ENCODE measurements at places on chromosomes 16 and 17.

DNA sequence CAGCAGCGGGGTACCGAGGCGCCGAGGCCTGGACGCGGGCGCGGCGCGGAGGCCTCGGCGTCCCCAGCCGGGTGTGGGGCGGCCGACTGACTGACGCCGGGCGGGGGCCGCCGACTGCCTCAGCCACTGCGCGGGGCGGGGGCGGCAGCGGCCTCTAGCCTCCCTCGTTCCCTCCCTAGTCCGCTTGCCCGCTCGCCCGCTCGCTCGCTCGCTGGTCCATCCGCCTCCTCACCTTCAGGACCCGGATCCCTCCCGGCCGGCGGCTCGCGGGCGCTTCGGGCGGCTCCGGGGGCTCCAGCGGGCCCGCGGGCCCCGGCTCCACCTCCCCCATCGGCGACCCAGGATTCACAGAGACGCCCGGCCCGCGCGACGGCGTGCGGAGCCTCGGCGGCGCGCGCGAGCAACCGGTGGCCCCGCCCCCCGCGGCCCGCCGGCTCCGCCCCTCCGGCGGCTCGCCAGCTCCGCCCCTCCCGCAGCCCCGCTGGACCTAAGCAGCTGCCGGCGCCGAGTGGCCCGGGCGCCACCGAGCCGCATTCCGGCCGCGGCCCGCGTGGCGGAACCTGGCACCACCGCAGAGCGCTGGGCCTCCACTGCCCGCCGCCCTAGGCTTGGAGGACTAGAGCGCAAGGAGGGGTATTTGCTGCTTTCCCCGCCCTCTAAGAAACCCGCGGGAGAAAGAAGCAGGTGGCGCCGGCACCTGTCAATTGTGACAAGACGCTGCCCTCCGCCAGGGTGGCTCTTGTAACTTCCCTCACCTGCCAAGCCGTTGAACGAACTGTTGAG is 773 bp downstream of the PHLPP2 start:
- DNase-seq: peak; percentile 77

GRCh38 chr16:89246903-89247733 is 29.6 kb downstream of the ZNF778 start:
- peak; percentile 90 for DNase-seq

DNA sequence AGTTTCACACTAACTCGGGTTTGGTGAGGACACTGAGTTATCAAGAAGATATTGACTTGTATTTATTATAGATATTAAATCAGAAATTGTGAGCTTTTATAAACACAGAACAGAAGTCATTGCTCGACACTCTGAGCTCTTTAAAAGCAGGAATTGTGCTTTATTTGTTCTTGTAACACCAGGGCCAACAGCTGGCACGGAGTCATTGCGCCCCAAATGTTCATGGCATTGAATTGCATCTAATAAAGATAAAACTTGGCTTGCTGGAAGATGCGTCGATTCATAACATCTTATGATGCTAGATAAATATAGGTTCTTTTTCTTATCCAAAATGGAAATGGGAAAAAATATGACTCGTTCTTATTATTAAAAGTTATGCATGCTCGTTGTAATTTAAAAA is 11.8 kb upstream of the MLYCD start:
- peak; percentile 63 for DNase-seq

DNA sequence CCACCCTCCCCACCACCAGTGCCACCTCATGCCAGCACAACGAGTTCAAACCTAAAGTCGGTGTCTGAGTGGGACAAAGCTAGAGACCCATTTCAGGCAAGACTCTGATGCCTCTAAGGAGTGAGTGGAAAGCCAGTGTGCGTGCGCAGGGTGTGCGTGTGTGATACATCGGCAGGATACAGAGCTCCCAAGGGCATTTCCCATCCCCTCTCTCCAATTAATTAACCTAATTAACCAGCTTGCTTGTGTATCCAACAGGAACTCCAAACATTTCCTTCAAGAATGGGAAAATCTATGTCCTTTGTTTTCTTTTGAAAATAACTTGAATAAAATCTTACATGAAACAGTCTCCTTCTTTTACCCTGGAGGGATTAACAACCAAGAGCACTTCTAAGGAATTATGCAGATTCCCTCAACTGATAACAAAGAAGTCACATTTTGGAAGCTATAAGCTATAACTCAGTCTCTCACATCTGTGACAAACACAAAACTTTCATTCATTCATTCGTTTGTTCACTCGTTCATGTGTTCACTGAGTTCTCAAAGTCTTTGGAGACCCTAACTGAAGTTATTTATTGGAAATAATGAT is 9.9 kb downstream of the ATPAF2 start:
- DNase-seq: no peak

GRCh38 chr17:30095507-30096244 is 20.9 kb upstream of the NSRP1 start:
- DNase-seq: peak; percentile 28

DNA sequence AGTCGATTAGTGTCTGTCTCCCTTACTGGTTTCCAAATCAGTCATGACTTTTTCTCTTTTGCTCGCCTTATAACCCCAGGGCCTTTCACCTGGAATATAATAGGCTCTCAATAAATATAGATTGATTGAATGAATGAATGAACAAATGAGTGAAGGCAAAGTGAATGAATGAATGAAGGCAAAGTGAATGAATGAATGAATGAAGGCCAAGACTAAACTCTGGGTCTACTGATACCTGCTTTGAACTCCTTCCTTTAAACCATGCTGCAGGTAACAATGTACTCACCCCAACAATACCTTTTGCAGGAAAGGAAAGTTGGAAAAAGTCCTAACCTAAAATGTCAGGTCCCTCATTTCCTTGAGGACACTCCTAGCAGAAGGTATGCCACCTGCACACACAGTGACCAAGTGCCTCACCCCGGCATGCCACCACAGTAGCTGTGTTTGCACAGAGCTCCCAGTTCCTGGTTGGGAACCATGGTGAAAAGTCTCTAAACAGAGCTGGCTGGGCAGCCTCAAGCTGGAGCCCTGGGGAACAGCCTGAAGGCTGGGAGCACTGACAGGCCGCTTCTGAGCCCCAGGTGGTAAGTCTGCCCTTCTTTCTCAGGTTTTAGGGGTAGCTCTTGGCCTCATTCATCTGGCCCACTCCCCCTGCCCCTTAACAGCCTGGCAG is 42.7 kb upstream of the ANKFN1 start:
- DNase-seq: no peak

DNA sequence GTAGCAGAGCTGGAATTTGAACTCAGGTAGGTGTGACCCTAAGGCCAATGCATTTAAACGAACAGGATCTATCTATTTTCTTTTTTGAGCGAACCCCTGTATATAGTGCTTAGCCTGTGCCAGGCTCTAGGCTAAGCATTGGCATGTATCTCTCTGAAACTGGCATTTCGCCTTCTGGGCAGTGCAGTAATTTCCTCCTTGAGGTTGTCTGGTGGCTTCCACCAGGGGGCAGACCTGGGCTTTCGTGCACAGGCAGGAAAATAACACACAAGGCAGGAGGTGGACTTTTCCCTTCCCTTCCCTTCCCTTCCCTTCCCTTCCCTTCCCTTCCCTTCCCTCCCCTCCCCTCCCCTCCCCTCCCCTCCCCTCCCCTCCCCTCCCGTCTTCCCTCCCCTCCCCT is 34.4 kb upstream of the PRKCB start:
- DNase-seq: peak; percentile 77

DNA sequence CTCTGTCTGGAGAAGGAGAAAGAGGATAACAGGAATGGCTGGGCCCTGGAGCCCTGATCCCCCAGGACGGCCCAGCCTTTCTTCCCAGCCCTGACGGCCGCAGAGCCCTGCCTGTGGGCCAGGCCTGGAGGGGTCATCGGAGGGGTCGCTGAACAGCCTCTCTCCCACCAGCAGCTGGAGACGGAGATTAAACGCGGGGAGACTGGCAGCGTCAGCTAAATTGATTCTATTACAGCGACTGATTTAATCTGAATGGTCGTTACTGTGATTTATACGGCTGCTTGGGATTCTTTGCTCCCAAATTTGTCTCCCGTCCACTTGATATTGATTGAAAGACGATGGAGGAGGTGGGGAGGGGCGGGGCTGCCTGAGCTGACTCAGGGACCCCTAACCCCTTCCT is 7.1 kb upstream of the CDH15 start:
- DNase-seq: no peak

GRCh38 chr16:67150833-67151396 is at the start of gene B3GNT9:
Gene B3GNT9 (minus strand): TSS chr16:67150998. CDS start chr16:67150485, 513 bp downstream.
- DNase-seq: peak; percentile 75

- no peak for DNase-seq
These were observed 17.9 kb downstream of the MYO1C start for GRCh38 chr17:1474402-1475189.

DNA sequence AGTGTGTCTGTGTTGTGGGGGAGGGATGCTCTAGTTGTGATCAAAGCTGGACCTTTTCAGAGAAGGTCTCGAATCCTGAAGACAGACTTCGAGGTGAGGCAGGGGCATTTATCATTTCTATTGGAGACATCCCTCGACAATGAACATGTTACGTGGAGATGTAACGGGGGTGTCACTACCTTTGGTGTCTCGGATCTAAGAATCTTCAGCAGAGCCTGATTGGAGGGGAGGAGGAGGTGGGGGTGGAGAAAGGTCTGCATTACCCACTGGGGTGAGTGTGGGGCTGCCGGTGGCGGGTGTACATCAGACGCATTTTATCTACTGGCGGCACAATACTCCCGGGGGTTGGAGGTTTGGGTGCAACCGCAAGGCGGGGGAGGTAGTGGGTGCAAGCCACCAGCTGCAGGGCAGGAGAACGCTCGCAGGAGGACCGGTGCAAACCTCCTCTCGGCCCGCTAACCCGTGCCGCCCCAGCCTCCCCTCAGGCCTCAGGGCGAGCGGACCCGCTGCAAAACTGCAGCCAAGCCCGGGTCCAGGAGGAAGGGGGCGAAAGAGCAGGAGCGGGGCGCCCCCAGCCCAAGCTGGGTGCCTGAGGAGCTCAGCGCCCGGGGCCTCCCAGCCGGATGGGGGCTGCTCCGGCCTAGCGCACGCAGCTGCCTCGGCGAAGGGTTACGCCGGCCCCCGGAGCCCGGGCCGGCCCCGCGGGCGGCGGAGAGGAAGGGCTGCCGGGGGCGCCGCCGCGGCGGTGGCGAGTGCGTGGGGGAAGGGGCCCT is 735 bp downstream of the ZNF652 start:
- DNase-seq: peak; percentile 45

DNA sequence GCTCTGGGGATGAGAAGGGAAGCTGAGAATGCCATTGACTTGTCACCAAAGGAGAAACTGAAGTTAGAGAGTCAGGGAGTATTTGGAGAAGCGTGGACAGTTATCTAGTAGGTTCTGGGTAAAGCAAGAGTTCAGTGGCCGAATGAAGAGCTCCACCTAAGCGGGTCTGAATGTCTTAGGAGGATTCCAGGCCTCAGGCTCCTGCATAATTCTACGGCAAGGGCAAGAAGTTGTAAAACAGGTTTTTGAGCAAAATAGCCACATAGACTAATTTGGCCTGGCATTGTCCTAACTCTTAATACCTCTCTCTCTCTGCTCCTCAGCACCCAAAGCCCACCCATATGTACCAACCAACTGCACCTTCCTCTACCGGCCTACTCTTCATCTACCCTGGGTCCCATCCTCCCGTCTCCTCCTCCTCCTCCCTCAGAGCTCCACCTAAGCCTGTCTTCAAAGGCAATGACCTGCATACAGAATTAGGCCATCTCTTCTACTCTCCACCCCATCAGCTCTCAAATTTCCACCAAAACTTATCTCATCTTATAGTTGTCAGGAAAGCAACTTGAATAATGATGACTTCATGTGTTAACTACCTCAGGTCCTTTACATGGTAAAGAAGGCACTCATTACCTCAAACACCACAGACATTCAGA is 42.0 kb upstream of the KCNJ2 start:
- no peak for DNase-seq

DNA sequence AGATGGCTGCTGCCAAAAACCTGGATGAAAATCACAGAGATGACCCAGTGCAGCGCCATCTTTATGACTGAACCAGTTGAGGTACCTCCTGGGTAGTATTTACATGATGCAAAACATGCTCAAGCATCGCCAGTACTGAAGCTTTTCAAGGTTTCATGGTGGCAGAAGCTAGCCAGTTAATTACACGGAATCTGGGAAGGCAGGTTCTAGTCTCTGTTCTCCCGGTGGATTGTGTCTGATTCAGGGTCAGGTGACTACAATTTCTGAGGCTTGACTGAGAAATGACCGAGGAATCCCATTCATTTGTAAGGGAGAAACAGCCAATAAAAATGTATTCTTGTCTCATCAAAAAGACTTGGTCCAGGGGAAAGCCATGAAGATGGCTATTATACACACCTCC is 209.1 kb downstream of the SLC39A11 start:
- no peak for DNase-seq

GRCh38 chr17:39659279-39660010 is 5.7 kb upstream of the TCAP start:
- peak; percentile 20 for DNase-seq

- DNase-seq: no peak
These were observed 25.1 kb upstream of the CCNF start for GRCh38 chr16:2404099-2404498.

DNA sequence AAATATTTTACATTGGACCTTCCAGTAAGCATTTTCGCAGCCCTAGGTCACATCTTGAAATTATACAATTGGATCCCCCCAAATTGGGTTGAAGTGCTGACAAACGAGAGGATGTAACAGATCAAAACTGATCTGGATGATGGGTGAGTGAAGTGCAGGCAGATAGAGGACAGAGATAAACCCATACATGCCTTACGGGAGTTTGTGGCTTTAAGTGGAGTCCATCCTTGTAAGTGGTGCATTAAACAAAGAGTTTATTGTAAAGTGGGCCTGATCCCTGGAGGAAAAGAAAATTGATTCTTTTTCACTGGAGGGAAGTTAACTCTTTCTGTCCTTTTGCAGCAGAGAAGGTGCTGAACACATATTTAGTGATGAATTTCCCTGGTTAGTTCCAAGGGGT is 39.0 kb upstream of the KCNJ2 start:
- DNase-seq: no peak

- no peak for DNase-seq
These were observed 581.4 kb downstream of the CDH11 start for GRCh38 chr16:64540434-64540833.

- no peak for DNase-seq
These were observed 567 bp downstream of the OSBPL7 start for GRCh38 chr17:47821031-47821423.

- DNase-seq: no peak
These were observed 36.5 kb upstream of the TOB1 start for GRCh38 chr17:50902372-50903353.

DNA sequence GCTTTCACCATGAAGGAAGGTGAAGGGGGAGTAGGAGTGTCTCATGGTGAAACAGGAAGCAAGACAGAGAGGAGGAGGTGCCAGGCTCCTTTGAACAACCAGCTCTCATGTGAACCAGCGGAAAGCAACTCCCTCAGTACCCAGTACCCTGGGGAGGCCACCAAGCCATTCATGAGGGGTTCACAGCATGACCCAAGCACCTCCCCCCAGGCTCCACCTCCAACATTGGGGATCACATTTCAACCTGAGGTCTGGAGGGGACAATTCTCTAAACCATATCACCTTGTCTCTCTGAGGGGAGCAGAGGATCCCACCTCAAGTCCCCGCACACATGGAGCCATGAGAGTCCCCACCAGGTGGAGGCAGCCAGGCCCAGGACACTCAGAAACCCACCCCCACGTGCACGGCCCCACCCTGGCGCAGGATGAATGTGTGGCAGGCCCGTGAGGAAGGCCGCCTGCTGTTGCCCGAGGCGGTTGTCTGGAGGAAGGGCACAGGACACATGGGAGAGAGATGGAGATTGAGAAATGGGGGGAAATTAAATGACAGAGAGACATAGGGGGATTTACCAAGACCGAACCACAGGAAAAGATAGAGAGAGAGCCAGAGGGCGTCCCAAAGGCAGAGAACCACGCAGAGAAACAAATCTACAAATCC is 85.9 kb downstream of the TMEM132E start:
- DNase-seq: no peak

Measured in midbrain (tissue), 1 donor.